Stimulated activated CD4-positive, alpha-beta T cell treated with anti-CD3 and anti-CD28 coated beads, Interleukin-1b, Interleukin-23, amount 100 ng/mL, for 4 hours (primary cell): ENCODE measurements at places on chromosomes 16 and 17.

GRCh38 chr17:83081684-83082201 lies 2.3 kb downstream of the METRNL start:
- DNase-seq, result no peak

DNA sequence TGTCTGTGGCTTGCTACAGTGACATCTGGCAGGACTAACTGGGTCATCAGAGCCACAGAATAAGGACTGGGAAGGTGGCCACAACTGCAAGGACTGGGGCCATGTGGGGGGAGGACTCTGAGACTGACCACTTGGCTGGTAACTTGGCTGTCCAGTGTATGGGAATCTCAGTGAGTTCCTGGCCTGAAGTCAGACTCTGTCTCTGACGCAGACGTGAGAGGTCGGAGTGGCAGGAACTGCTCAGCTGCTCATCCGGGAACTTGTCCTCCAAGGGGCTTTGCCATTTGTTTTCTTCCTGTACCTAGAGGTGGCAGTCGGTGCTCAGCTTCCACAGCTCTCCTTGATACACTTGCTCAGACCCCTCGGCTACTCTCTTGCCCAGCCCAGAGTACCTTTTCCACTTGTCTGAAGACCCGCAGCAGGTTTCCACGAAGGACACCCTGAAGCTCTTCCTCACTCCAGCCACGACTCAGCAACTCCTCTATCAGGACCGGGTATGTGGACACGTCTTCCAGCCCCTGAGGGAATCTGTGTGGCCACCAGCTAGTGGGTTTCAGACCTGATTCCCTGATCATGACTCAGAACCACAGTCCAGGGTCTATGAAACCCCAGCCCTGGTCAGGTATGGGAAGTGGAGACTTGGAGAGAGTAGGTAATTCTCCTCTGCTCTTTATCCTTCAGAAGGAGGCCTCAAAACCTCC lies 7.3 kb upstream of the DPEP3 start:
- no peak for DNase-seq

GRCh38 chr16:73743665-73744496 lies 552.7 kb upstream of the PSMD7 start:
- no peak for DNase-seq

GRCh38 chr17:7557775-7558543 lies 591 bp upstream of the TNFSF13 start:
- DNase-seq, result no peak

- no peak for DNase-seq
Observed at GRCh38 chr17:77145612-77146245, 5.0 kb downstream of the SEC14L1 start.

- DNase-seq, result no peak
Observed at GRCh38 chr16:31376705-31377104, 16.4 kb upstream of the ITGAD start.

DNA sequence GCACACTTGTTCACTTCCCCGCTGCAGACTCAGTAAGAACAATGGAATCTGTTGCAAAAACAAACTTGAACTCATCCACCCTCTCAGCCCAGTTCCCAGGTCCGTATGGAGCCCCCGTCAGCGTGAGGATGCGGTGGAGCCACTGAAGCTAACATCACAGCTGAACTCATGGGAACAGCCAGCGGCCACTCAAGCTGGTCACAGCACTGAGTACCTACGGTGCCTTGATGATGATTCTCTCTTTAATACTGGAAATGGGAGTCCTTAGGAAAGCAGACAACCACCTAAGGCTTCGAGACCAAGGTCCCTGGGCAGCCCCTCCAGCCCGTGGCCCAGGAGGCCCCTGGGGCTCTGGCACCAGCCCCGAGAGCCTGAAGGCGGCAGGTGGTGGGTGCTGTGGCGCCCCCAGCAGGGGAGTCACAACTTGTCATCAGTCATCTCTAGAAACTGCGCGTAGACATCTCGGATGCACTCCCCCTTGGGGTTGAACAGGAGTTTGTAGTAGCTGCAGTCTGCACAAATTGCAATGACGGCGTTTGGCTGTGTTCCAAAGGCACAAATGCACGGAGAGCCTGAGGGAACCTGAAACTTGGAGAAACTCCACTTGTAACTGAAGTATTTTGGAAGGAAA lies 31.0 kb upstream of the RHOT1 start:
- no peak for DNase-seq

- DNase-seq, result no peak
Observed at GRCh38 chr17:28043741-28044140, 1.3 kb downstream of the NLK start.

- DNase-seq, result no peak
Observed at GRCh38 chr17:6470751-6471521, 26.7 kb downstream of the PIMREG start.

DNA sequence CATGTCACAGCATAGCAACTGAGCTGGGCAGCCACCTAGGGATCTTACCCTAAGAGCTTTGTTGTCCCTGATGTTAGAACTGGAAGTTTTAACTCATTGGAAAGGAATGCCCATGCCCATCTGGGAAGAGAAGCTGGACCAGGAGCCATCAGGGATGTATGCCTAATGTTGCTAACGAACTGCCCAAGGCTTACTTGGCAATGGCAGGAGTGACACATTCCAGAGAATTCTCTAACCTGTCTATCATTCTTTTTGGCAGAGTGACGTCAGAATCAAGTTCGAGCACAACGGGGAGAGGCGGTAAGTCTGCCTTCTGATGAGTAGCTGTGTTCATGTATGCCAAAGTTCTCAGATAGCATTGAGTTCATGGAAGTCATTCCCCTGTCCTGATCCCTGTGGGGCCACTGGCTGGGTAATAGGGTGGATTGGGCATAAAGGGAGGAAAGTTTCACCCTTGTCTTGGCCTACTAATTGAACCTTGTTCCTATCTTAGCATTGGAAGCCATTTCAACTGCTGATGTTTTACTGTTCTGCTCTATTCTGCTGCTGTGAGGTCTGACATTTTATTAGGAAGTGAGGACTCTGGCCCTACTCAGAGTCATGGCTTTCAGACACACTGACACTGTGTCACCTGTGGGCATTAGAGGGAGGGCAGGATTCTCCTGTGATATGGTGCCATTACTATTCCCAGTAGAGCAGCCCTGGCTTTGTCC lies 23.7 kb downstream of the MAP3K3 start:
- DNase-seq, result no peak

DNA sequence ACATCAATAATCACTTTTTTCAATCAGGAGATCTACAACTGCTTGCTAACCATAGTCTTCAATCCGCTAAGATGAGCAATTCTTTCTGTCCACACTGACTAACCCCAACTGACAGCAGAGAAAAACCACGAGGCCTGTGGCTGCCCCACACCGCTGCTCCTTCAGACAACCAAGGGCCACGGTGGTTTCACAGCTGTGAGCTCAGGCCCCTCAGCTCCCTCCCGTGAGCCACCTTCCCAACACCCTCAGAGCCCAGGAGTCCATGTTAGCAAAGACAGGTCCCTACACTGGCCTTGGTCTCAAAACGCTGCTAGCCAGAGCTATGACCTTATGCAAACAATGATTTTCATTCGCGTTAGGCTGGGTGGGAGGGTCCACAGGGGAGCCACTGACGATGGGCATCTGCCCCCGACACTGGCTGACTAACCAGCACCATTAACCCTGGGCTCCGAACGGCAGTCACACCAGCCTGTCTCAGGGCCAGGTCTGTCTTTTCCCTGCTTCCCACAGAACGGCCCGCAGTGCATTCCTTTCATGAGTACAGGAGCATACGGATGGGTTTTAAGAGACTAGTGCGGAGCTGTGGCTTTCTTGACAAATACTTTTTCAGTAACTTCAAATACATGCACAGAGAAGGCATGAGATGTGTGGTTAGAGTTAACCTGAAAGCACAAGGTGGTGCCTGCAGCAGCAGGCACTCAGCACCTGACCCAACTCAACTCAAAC lies 67.3 kb downstream of the ANKRD11 start:
- no peak for DNase-seq

- DNase-seq, result no peak
Observed at GRCh38 chr16:88777471-88778270, 7.3 kb downstream of the PIEZO1 start.

DNA sequence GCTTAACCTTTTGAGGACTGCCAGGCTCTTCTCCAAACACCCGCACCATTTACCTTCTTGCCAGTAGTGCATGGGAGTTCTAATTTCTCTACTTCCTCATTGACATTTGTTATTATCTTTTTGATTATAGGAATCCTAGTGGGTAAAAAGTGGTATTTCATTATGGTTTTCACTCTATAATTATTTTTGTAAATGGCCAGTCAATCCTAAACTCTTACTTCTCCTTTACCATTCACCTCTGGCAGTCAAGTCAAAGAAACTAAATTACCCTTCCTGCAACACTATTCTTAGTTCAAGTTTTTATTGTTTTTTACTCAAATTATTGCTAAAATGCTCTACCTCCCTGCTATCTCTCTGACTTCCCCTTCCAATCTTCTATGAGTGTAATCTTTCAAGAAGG lies 29.8 kb upstream of the ANKFY1 start:
- DNase-seq, result no peak

DNA sequence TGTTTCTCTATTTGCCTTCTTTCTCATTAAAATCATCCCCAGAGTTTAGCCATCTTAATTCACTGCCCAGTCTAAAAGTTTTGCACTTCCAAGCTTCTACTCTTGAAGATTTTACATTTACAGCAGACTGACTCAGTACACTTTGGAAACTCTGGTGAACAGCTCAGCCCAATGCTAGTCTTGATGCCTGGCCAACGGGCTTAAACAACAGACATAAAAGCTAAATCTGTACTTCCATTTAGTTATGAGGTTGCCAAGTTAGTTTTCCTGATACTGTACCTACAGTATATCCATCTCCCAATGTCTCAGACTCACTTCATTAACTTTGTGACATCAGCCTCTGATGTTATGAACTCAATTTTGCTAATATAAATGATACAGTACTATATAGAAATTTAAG lies 891.8 kb upstream of the SOX9 start:
- DNase-seq, result no peak

DNA sequence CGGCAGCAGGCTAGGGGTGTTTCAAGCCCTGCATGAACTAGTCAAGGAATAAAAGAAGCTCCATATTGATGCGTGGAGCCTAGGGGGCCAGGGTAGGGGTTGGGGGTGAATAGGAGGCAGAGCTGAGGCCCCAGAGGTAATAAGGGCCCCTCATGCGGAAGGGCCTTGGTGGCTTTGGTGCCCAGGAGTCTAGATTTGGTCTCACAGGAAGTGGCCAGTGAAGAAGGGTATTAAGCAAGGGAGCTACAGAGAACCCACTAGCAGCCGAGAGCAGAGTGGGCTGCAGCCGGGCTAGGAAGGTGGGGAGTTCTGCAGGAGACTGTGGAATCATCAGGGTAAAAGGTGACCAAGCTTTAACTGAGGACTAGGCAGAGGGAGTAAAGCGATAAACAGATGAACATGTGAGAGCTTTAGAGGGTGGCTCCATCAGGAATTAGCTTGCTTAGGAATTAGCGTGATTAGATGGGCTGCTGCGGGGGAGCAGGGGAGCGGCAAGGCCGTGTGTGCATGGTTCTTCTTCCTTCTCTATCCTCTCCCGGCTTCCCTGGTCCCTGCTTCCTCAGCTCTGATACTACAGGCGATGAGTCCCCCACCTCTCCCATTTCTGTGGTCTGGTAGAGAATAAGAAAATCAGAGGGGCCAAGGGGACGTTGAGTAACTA lies 9.8 kb downstream of the GNGT2 start:
- no peak for DNase-seq

GRCh38 chr17:35683591-35683990 lies 47.8 kb upstream of the RASL10B start:
- no peak for DNase-seq

DNA sequence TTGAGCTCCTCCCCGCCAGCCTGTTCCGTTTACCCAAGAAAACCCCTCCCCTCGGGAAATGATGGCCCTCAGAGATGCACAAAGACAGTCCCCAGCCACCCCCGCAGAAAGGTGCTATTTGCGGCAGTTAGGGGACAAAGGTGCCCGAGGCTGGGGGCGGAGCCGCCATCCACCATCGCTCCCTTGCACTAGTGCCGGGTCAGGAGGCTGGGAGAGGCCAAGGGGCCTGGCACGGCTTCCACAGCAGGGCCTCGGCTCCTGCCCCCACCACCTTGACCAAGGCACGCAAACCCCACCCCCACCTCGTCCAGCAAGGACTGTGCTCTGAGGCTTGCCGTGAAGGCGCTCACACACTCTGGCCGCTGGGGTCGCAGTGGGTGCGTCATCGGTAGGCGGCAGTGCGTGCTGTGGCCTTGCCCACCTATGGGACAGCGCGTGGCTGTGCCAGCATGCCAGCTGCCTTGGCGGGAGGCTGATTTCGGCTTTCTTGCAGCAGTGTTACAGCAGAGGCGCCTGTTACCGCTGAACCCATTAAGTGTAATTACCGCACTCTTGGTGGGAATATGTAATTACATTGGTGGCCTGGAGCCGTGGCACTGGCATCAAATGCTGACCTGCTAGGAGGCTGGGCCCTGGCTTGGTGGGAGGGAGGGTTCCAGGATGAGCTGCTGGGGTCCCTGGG lies 31.8 kb downstream of the TPSG1 start:
- no peak for DNase-seq

GRCh38 chr17:4586043-4586442 lies 1.7 kb downstream of the SMTNL2 start:
- no peak for DNase-seq

GRCh38 chr16:76577003-76577402 lies 299.8 kb downstream of the CNTNAP4 start:
- no peak for DNase-seq

- DNase-seq, result no peak
Observed at GRCh38 chr16:2857451-2858244, at the start of gene PRSS22. Gene PRSS22, minus strand, starts transcription at chr16:2858170. Its CDS starts 66 bp downstream, at chr16:2858104.

DNA sequence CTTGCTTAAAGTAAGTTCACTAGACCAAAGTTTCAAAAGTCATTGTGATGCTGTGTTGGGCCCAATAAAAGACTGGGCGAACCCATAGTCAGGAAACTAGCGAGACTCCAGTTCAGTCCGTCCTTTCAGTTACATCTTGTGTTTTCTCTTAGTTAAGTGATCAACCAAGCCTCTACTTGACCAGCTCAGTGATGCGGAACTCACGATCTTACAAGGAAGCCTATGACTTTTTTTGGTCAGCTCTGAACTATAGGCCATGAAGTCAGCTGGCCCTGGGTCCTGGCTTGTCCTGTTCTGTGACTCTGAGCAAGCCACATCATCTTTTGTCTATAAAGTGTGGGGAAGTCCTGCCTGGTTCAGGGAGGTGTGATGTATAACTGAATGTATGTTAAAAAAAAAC lies 21.7 kb upstream of the WSCD1 start:
- DNase-seq, result no peak

DNA sequence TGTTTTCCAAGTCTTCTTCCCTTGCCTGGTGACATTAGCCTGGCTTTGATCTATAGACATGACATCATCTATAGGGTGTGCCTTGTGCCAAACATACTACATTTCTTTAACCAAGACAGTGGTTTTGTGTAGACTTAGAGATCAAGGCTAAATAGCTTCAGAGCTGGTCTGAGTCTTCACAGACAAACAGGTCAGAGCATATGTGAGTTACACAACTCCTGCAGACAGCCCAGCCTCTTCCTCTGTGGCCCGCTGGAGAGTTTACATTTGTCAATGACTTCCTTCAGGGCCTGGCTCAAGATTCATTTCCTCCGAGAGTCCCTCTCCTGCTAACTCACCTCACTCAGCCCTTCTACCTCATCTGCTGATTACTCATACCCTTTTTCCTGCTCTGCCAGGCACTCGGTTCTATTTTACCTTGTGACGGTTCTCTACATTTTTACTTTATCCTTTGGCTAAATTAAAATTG lies 73.1 kb upstream of the TANC2 start:
- no peak for DNase-seq
